T-cell (primary cell): ENCODE measurements at places on chromosomes 1 and 21.

- no peak for DNase-seq
Measured at GRCh38 chr1:93414749-93415148, 33.2 kb upstream of the FNBP1L start.

- DNase-seq: no peak
Measured at GRCh38 chr1:229643996-229644745, 18.1 kb downstream of the URB2 start.

GRCh38 chr1:192270398-192270797 lies 46.4 kb upstream of the RGS21 start:
- DNase-seq: no peak

GRCh38 chr1:71823708-71824305 lies 458.5 kb downstream of the NEGR1 start:
- DNase-seq: no peak

DNA sequence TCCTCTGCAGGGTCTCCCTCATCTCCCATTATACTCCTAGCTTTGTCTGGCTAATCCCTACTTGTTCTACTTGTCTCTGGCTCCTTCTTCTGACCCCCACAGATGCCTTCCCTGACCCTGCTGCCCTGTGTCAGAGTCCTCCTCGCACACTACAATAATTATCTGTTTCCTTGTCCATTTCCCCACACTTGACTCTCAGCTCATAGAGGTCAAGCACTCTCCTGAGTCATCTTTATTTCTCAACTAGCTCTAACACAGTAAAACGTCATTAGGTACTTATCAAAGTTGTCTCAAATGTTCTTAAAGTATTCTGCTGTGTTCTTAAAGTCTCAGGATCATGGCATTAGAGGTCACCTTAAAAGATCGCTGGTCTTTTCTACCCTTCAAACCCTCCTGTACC lies 47.1 kb downstream of the C8A start:
- DNase-seq: no peak

DNA sequence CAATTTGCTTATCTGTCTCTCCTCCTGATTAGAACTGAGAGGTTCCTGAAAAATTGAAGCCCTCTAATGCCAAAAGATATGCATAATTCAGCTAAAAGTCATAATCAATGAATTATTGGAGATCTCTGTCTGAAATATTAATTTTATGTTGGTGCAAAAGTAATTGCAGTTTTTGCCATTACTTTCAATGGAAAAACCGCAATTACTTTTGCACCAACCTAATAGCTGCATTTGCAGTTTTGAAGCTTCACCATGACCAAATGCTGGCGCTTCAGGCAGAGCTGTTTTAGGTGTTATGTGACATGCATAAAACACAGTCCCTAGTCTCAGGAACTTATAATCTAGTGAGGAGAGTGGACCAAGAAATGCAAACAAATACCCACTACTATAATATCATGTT lies 29.7 kb upstream of the FASLG start:
- no peak for DNase-seq

GRCh38 chr1:20964540-20965484 lies 177.7 kb upstream of the HP1BP3 start:
- no peak for DNase-seq

GRCh38 chr1:150493175-150493574 lies 6.0 kb downstream of the TARS2 start:
- DNase-seq: no peak

GRCh38 chr1:51829058-51829457 lies 49.5 kb downstream of the NRDC start:
- DNase-seq: no peak

- DNase-seq: no peak
Measured at GRCh38 chr1:147600119-147601111, 59.1 kb downstream of the BCL9 start.

DNA sequence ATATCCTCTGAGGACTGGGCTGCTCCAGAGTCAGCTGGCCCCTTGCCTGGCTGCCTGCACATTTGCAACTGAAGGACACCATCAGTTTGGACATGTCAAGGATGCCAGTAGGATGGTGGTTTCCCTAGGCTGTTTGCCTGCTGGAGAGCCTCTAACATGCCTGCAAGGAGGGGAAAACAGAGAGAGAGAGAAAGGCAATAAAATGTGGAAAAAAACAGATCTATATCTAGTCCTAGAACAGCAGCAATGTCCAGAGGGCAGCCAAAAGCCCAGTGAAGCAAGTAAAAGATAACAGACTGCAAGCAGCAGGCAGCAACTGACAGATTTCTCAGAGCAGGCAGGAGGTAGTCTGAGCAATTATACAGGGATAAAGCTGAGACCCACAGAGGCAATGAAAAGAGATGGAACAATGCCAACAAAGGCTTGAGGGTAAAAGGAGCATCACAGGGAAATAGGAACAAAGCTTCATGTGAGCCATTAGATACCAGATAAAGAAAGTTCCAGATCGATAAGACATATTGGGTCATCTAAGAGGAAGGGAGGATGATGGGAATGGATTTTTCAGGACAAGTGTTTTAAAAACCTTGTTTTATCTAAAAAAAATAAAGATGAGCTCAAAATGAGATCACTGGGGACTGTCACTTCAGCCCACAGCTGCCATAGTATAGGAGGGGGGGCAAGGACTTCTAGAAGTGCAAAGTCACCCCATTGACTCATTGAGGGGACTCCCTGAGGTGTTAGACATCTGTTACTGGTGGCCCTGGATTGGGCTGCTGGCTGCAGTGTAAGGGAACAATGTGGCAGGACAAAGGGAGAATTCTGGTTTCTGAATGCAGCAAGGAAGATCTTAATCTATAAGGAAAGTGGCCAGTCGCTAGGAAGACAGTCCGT lies 38.6 kb upstream of the GADD45A start:
- DNase-seq: no peak

GRCh38 chr1:160342526-160342925 lies 524 bp downstream of the COPA start:
- no peak for DNase-seq

- DNase-seq: no peak
Measured at GRCh38 chr1:228293393-228293792, 85.5 kb downstream of the OBSCN start.

DNA sequence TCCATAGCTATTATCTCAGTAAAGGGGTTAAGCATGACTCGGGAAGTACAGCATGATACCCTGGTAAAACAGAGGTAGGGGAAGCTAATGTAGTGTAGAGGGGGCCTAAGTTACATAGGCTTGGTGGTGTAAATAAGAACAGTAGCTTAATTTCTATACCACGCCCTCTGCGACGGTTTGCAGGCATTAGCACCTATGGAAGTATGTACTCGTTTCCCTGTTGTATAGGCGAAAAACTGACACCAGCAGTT lies 470 bp upstream of the NAXE start:
- no peak for DNase-seq

- peak; percentile 30 for DNase-seq
Measured at GRCh38 chr1:156146020-156146768, 7.2 kb upstream of the SEMA4A start.

GRCh38 chr1:99457381-99458165 lies 188.3 kb upstream of the PALMD start:
- DNase-seq: no peak

- no peak for DNase-seq
Measured at GRCh38 chr1:63662056-63662836, 69.0 kb downstream of the PGM1 start.

DNA sequence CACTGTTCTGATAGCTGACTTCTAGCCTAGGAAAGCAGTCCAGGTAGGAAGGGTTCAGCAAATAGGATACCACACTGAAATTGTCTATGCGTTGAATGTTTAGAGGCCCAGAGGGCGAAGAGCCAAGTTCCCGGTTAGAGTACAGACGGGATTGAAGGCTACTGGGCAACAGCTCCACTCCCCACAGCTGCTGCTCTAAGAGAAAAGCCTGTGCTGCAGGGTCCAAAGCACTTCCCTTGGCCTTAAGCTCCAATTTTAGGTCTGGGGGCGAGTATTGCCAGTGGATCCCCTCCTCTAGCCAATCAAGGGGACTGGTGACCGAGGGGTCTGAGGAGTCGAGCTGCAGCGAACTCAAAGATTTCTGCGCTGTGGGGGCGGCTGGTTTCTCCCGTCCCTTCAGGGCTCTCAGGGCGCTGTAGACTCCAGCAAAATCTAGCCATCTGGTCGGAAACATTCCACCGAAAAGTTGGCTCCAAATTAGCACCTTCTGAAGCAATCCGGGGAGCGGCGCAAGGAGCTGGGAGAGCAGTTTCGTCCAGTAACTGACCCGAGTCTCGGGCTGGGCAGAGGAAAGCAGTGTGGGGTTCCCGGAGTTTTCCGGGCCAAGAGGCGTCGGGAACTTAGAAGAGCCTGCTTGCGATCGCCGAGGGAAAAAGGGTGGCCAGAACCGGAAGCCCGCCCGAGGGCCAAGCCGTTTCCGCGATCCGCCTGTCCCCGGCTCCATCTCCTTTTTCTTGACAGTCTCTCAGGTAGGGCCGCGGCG lies 748 bp downstream of the PPP1R15B start:
- DNase-seq: no peak

DNA sequence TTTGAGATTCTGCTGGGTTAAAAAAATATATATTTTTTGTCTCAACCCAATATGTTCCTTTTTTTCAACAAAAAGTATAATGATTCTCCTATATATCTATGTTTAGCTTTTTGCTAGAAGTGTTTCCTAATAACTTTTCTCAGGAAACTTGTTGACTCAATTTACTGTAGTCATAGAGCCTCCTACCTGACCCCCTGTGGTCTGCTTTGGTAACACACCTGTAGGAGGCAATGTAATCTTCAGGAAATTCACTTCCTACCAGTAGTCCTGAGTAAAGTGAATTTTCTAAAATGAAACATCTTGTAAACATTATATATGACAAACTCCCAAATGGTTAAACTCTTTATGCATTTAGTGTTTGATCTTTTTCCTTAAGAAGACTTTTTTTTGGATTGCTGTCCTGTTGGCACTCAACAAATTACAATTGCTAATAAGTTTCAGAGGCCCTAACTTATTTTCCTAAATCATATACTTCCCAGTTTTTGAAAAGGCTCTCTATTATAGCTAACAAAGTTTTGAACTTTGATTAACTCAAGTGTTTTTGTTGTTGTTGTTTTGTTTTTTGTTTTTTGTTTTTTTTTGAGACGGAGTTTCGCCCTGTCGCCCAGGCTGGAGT lies 118.3 kb downstream of the OLFML2B start:
- DNase-seq: no peak

GRCh38 chr1:153534925-153535241 lies 908 bp downstream of the S100A6 start:
- no peak for DNase-seq

- DNase-seq: no peak
Measured at GRCh38 chr1:12539705-12540579, 78.1 kb downstream of the DHRS3 start.

DNA sequence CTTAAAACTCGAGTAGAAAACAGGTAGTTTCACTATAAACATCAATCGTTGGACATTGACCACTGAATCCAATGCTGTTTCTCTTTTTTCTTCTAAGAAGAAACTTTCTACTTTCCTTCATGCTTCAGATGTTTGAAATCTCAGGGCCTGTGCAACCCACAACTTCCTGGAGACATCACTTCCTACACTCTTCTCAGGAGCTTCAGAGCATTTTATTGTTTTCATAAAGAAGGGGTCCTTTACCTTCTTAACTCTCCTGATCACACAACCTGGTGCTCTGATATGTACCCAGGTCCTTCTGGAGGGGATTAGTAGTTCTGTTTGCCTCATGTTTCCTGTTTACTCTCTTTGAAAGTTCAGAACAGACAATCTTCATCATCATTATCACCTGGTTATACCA lies 113.0 kb upstream of the VAV3 start:
- DNase-seq: peak; percentile 46

GRCh38 chr1:23745515-23745914 lies 2.2 kb downstream of the ELOA start:
- DNase-seq: no peak
